ENCODE measurements at places on chromosomes 12 and 14. TPM values are rescaled to one million over a fixed set of nuclear protein-coding genes. Genes with fewer than 3 reads are reported as not detected.

The ATP23 gene
- 15.3 TPM for total RNA-seq

DNA sequence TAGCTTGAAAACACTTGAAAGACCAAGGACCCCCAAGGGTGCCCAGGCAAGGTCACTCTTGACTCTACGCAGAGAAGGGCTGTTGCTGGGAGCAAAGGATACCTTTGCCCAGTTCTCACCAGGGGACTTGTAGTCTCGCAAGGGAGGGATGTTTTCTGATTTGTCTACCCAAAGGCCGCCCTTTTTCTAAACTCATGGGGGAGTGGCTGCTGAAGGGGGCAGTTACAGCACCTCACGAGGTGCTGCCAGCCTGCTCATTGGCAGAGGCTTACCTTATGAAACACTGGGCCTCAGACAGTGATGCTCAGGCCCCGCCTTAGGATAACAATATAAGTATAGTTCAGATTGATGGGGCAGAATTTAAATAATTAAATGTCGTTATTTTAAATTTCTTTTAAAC lies 107.0 kb downstream of the ETV6 start:
- DNase-seq, result no peak

The TMEM233 gene
- not detected for total RNA-seq

DNA sequence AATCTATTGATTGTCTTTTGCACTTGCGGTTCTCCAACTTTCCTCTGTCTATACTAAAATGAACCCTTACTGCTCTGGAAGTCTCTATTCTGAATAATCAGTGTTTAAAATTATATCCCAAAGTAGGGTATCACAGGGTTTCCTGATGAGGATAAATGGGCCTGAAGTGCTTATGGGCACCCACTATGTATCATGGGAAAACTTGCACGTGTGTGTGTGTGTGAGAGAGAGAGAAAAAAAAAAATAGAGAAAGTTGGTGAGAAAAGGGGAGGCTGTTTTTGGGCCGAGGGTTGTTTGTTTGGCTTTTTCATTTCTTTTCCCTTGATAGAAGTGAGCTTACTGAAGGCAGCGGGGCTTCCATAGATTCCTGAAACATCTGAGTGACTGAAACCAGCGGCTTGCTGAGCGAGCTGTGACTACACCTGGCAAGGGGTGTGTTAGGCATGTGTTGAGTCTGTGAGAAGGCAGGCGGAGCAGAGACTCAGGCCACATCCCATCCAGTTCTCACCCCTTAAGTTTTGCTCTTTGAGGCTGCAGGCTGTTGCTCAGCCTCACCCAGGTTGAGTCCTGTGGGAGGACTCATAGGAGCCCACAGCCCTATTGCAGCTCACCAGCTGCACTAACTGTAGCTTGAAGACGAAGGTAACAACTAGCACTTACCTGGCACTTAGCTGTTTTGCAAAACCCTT lies 17.2 kb downstream of the PPFIBP1 start:
- no peak for DNase-seq

DNA sequence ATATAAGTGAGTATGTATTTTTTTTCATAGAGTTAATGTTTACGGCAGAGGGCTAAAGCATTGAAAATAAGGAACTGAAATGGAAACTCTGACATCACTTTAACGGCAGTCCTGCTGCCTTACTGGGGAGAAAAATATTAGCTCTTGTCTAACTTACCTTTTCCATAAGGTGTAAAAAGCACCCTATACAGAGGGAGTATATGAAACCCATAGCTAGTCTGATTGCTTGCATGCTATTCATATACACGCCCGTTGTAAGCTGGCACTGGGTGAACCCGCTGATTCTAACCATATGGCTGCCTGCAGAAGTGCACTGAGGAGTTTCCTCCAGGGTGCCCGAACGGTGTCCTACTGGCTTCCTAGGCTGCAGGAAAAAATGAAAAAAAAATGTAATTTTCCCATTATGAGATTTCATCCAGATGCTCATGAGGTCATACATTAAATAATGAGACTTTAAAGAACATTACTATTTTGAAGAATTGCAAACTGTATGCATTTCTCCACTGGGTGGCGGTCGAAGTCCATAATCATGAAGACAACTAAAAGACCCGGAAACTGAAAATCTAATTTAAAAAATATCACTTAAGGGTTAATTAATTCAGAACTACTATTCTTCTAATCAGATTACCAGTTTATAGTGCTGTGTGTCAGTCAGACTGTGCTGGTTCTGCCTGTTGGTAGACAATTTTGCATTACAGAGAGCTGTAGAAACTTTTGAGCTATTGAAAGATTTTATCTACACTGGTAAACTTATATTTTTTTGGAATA lies 144.7 kb downstream of the ALX1 start:
- peak; percentile 36 for DNase-seq

The PCBP2 gene
- 201 TPM for total RNA-seq

Data from Caki2 (cell line).